ENCODE measurements at places on chromosomes 6 and 20. TPM values are rescaled to one million over a fixed set of nuclear protein-coding genes. Genes with fewer than 3 reads are reported as not detected.

GRCh38 chr6:21426841-21427490, 166.6 kb upstream of the SOX4 start:
- no peak for DNase-seq

GRCh38 chr6:161496941-161497340, 223.1 kb upstream of the AGPAT4 start:
- no peak for DNase-seq

DNA sequence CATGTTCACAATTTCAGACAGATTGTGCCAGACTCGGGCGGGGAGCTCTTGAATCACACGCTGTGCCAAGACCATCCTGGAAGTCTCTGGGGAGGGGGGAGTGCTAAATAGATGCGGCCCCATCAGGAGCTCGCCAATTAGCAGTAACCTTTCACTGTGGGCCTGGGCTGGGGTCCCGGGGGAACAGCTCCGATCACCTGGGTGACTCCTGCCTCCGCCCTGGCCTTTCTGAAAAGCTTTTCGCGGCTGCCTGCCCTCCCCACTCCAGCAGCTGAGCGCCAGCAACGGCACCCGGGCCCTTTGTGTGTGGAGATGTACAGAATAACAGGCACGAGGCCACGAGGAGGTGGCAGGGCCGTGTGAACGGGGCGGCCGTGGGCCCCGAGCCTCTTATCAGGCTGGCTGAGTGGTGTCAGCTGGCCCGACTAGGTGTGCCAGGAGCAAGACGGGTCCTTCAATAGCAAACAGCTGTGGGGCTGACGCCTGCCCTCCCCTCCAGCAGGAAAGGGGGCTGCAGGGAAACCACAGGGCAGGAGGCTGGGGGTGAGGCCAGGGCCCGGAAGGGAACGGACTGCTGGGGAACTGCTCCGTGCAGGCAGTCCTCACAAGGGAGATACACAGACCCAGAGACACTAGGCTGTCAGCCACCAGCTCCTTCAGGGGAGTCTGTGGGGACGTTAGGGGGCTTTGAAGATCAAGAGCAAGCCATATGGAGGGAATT, 56.8 kb downstream of the NOL4L start:
- DNase-seq = no peak

DNA sequence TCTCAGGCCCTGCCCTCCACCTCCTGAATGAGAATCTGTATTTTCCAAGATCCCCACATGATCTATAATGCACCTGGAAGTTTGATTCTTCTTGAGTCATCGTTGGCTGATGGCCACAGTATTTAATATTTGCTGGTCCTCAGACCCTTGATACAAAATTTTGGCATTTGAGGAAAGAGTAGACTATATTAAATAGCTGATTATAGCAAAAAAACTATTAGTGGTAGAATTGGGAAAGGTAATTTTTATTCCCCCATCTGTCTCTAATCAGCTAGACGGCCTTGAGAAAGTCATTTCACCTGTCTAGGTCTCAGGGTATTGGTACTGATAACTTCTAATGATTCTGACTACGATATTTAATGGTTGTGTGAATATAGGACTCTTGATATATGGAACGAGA, 176.8 kb downstream of the BMP2 start:
- DNase-seq = no peak

GRCh38 chr6:155216312-155217046, 47.3 kb upstream of the CLDN20 start:
- no peak for DNase-seq

DNA sequence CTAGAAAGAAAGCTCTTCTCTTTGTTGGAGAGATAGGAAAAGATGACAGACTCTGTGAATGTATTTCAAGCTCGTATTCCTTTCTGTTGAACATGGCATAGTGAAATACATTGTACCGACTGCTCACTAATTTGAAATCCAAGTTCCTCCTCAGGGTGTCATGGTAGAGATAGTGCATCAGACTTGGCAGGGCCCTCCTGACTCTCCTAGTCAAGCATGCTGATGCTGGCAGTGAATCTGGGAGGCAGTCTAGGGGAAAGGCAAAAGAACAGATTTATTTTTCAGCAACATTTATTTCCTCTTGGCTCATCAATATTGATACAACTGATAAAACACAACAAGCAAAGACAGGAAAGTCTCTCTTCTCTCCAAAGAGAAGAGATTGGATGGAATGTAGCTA, 356.3 kb upstream of the IRAK1BP1 start:
- DNase-seq = no peak

GRCh38 chr6:142822383-142822782, 122.6 kb downstream of the HIVEP2 start:
- no peak for DNase-seq

DNA sequence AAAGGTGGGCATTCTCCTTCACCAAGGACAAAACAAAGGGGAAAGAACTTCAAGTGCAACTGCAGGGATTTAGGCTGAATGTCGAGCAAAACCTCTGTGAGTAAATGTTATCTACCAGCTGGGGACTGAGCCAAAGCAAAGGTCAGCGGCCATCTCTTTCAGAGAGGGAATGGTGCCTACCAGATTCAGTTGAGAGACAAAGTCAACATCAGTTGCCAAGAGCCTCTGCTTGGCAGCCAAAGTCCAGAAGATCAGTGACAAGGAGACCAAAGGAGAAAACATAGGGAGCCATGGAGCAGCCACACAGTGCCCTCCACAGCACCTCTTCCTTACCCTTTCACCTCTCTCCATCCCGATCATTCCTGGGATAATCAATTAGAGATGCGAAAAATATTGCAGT, 472.5 kb downstream of the KIF16B start:
- DNase-seq = no peak

DNA sequence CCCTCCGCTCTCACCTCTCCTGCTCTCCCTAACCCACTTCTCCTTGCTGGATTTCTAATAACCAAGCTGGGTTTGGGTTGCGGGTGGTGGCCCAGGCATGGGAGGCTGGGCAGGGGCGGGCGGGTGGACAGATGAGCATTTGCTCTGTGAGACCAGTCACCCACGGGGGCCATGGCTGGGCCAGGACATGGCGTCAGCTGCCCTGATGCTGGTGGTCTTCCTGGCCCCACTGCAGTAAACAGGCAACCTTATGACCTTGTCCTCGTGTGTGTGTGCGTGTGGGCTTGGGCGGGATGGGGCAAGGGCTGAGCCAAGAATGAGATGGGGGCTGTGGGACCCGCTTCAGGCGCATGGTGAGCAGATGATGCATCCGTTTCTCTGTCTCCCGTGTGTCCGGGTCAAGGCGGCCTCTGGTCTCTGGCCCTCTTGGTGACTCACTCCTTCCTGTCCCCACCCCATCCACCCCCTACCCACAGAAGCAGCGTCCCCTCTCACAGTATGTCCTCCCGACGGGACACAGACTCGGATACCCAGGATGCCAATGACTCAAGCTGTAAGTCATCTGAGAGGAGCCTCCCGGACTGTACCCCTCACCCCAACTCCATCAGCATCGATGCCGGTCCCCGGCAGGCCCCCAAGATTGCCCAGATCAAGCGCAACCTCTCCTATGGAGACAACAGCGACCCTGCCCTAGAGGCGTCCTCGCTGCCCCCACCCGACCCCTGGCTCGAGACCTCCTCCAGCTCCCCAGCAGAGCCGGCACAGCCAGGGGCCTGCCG, 41.4 kb upstream of the MYL9 start:
- no peak for DNase-seq

DNA sequence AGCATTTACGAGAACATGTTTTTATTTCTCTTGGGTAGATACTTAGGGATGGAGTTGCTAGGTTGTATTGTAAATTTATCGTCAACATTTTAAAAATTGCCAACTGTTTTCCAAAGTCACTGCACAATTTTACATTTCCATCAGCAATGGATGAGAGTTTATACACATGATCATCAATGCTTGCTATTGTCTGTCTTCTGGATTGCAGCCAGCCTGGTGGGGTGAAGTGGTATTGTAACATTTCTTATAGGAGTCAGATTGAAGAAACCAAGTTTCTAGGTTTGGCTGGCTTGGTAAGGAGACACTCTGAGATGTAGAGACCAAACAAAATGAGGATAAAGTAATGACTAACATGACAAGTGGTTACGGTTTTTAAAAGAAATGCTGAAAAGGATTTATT, 57.1 kb upstream of the HDDC2 start:
- DNase-seq = no peak

DNA sequence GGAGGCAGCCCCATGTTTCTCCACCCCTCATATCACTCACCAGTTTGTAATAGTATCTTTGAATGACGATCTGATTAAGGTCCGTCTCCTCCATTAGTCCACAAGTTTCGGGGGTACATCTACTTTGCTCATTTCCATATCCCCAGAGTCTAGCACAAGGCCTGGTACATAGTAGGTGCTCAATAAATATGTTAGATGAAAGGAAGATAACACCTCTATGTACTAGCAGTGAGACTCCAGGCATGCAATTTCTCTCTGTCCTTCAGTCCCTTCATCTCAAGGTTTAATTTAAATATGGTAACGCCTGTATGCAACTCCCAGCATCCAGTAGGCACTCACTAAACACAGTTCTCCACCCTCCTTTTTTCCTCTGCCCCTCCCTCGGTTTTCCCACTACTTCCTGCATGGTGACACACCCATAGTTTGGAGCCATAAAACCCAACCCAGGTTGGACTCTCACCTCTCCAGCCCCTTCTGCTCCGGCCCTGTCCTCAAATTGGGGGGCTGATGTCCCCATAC, 461 bp upstream of the HNF4A start:
- DNase-seq = no peak

DNA sequence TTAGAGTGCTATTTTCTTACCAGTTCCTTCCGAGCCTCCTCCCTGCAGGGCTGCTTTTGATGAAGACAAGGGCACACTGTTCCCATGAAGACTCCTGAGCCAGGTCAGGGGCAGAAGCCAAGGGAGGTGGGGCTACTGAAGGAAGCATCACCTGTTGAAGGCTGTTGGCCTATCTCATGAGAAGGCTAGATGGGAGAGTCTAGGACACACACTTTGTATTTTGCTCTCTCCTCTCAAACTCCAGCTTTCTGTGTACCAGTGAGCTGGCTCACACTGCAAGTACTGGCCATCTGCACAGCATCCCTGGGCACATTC, 683.2 kb upstream of the ID4 start:
- no peak for DNase-seq

GRCh38 chr6:131652472-131652871, 15.4 kb downstream of the ENPP3 start:
- no peak for DNase-seq

GRCh38 chr6:111713236-111713635, 107.6 kb upstream of the TRAF3IP2 start:
- no peak for DNase-seq

GRCh38 chr20:39124064-39124463, 161.9 kb downstream of the DHX35 start:
- DNase-seq = no peak

- no peak for DNase-seq
Measured at GRCh38 chr6:20211037-20211940, 980 bp downstream of the MBOAT1 start.

RIMS1 gene
- total RNA-seq = not detected

QKI gene
- 425 TPM for total RNA-seq

CRISP3 gene
- not detected for total RNA-seq

MLIP gene
- total RNA-seq = 133 TPM

EYS gene
- total RNA-seq = not detected

PSMG4 gene
- total RNA-seq = 26.1 TPM

C6orf163 gene
- 0.29 TPM for total RNA-seq

CALHM5 gene
- 0.56 TPM for total RNA-seq

C20orf202 gene
- not detected for total RNA-seq

LINC00237 gene
- not detected for total RNA-seq

All from gastrocnemius medialis (tissue), 4 donors.